ENCODE measurements at places on chromosomes 5 and 9.

DNA sequence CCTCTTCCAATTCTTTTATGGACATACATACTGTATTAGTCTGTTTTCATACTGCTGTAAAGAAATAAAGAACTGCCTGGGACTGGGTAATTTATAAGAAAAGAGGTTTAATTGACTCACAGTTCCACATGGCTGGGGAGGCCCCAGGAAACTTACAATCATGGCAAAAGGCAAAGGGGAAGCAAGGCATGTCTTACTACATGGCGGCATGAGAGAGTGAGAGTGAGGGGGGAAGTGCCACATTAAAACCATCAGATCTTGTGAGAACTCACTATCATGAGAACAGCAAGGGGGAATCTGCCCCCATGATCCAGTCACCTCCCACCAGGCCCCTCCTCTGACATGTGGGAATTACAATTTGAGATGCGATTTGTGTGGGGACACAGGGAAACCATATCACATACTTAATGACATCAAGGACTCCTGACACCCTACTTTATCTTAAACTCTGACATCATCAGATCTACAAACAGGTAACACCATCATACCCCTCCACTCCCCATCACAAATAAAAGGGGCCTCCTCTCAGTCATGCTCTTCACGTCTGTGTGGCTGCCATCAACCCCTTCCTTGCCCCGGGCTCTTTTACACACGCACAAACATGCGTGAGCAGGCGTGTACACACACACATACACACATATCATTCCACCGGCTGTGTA is 9.7 kb downstream of the ANKRD33B start:
- DNase-seq = no peak

DNA sequence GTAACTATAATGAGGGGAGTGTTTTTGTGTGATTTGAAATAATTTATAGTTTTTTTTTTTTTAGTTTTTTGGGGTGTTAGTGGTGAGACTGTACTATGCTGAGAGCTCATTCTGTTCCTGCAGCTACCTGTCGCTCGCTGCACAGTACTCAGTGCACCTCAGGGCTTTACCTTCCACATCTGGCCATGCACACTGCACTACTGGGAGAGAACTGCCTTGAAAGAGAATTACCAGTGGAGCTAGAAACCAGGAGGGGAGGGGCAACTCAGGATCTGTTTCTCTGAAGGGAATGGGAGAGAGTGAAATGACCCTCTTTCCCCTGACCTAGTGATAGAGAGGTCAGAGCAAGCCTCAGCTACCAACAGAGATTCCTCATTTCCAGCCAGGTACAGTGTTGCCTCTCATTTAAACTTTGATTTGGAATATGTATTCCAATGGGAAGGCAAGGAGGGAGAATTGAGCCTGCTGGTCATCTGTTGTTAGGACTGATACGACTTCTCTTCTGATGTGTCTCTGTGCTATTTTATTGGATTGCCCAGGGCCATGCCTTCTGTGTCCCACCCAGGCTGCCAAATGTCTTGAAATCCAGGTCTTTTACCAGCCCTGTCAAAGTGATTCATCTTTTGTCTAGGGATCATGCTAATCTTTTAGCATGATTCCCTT is 8.9 kb downstream of the ATG10 start:
- no peak for DNase-seq

DNA sequence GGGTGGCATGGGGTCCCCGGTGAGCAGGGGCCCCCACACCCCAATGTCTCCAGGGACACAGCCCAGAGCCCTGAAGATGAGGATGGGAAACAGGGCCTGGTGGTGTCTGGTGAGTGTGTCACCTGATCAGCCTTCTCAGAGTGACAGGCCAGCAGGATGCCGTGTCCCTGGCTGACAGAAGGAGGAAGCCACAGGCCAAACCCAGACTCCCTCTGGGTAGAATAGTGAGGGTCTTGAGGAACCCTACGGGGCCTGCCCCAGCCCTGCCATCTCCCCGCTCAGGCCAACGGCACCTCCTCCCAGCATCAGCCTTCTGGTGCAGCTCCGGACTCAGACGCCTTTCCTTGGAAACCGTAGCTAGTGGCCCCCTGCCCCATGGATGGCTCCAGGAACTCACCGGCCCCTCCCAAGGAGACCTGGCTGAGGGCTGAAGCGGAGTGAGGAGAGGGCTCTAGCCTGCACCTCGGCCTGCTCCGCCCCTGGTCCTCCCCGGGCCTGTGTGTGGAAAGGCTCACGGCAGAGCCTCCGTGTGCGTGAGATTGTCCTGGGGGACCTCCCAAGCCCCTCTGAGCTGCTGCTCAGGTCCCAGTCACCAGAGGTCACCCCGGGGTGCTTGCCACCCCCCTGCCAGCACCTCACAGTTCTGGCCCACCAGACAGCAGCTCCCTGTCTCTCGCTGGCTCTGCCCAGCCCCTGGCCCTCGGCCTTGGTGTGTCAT is 6.0 kb downstream of the RALGDS start:
- no peak for DNase-seq

DNA sequence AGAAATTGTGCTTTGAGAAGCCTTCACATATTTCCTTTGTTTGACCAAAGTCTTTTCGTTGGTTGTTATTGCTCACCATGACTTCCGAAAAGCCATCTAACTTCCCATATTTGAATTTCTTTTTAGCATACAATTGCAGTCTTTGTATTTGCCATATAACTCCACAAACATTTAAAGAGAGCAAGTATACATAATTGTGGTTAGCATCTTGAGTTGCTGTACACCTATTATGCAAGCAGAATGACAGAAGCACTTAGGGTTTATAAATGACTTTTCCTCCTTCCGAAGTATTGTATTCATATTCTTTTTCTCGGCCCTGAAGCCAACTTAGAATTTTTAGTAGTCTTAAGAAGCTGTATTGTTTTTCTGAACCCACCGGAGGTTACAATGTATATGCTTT is 250.4 kb downstream of the RFK start:
- no peak for DNase-seq

- no peak for DNase-seq
These were observed 195.3 kb downstream of the CNTLN start for GRCh38 chr9:17330097-17330496.

- DNase-seq = peak; percentile 94
These were observed 1.5 kb upstream of the OLFM1 start for GRCh38 chr9:135085830-135086546.

DNA sequence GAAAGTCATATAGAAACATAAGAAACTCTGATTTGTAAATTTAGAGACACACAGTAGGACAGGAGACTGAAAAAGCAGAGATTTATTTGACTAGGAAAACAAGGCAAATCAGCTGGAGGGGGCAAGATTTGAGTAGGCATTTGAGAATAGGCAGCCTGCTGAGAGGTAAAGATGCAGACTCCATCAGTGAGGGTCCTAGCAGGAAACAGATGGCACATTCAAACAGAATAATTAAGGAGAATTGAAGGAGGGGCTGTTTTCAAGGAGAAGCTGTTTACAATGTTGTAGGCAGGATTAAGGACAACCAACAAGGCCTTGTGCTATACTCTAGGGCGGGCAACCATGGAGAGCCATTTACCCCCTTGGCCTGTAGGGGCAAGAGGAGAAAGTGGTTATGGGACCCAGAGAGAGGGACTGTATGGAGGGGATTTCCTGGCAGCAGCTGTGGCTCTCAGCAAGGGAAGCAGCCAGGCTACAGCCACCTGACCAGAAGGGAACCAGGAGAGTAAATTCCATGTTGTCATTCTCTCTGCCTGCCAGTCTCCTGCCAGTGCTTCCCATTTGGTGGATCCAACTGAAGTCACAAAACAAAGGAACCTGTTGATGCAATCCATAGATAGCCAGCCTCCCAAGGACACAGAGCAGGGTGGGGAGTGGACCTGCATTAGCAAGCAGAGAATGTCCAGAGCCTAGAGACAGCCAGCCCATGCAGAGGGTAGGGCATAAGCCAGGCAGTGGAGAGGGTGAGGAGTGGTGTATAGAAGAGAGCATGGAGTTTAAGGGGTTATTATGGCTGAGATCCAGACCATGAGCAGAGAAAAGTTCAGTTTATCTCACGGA is 38.2 kb downstream of the PAPPA start:
- DNase-seq = no peak

GRCh38 chr9:116450378-116451139 is 236.5 kb upstream of the TRIM32 start:
- no peak for DNase-seq

DNA sequence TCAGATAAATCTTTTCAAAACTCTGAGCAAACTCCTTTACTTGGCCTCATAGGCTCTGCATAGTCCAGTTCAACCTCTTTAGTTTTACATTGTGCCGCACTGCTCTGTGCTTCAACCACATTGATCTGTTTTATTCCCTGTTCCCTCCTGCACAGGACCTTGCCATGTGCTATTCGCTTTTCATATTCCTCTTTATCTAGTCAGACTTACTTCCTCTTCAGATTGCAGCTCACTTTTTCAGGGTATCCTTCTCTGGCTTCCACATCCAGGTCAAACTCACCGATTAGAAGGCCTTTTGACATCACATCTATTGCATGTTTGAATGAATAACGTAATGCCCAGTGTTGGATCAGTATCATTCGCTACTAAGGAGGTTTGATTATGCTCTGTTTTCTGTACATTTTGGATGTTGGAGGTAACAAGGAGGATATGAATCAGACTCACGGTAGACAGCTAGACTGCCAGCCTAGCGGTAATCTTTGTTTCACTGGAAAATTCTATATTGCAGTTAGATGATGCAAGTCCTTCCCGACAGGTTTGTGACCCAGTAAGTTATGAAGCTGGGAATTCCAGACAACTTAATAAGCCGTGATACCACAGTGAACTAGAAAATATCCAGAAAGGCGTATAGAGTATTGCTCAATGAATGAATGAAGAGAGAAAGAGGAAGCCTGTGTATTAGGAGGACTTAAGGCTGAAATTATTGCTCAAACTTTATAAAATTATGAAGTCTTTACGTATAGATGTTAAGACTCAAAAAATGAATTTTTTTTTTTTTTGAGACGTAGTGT is 65.7 kb downstream of the IQGAP2 start:
- DNase-seq = no peak

- no peak for DNase-seq
These were observed 127.0 kb downstream of the GNA14 start for GRCh38 chr9:77521091-77521490.

DNA sequence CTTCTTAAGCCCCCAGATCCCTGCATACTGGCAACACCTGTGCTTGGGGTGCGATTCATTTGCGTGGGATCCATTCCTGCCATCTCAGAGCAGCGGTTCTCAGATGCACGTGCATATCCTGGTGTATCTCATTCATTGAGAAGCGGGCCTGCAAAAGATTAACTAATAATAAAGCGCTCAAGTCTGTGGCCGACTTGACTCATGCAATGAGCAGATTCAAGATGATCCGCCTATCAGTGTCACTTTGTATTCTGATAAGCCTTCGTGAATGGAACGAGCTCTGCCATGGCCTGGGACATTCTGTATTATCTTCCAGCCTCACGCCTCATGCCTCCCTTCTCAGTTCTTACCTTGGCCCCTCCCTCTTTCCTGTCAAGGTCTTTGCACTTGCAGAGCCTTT is 22.3 kb downstream of the C1QTNF2 start:
- DNase-seq = no peak

DNA sequence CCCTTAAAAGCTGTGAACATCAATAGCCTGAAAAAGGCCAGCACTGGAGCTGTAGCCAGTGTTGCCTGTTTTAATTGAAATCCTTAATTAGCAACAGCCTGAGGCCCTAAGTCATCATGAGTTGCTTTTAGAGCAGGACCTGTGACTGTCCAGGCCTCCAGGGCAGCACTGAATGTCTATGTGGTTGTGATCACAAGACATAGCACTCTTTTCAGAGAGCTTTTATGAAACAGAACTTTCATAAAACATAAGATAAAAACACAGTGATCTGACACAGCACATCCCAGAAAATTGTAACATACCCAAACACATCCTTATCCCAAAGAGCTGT is 85.5 kb upstream of the MYO10 start:
- DNase-seq = no peak

DNA sequence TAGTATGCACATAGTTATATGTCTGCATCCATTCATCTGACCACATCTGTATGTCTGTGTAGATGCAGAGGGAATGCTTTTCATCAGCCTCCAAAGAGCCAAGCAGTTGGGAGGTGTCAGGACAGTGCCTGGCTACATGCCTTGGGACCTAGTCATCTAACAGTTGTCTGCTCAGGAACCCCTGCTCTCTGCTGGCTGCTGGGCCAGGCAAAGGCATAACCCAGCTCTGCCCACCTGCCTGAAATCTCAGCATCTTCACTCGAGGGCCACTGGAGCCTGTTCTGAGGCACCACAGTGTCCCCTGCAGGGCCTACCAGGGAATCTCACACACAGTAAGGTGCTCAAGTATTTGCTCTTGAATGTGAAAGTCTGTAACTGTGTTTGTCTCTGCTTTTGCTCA is 3.7 kb downstream of the C9orf50 start:
- DNase-seq = no peak

DNA sequence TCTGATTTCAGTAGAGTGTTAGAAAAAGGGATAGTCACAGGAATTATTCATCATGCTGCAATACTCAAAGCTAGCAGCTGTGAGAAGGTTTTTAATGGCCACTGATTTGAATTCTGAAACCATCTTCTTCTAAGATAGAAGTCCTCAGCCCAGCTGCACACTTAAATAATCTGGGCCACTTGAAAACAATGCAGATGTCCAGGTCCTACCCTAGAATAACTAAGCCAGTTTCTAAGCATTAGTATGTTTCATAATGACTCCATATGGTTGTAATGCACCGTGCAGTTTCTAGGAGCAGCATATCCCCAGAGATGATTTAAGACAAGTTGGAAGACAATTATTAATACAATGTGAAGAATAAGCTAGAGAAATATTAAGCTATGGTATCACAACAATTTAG is 159.9 kb upstream of the FBXL17 start:
- DNase-seq = no peak

DNA sequence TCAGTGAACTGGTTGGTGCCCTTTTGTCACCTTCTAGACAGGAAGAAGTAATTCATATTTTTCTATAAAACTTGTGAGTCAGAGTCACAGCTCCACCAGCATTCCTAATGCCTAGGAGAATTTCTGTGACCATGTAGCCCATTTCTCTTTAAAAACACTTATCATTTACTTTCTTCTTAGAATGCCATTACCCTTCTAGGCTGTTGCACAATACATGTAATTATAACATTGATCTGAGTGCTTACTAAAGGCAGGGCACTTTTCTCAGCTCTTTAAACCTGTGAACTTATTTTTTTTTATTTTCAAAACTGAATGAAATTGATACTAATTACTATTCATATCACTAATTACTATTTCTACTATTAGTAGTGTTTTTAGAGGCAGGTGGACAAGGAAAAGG is 373.7 kb downstream of the TLE4 start:
- no peak for DNase-seq

GRCh38 chr5:140881889-140882590 is at the start of gene PCDHA13:
Gene PCDHA13, plus strand, starts transcription at chr5:140882124. Its CDS starts 145 bp downstream, at chr5:140882269.
- no peak for DNase-seq

DNA sequence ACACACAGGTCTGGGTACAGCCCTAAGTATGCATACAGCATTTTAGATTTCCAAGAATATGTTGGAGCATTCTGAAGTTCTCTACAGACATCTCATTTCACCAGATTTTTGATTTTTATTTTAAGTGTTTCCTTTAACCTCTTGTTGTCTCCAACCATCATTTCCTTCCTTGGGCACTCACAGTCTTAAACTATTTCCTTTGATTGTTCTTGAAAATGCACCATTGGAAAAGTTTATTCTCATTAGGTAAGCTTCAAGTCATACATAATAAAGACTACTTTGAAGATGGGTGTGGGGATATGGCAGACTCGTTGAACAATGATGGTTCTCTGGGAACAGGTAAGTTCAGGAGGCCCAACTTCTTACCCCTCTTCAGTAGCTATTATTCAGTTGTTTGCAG is 1174.6 kb downstream of the CDH12 start:
- DNase-seq = no peak

GRCh38 chr5:10036136-10036815 is 213.4 kb downstream of the ATPSCKMT start:
- DNase-seq = no peak

GRCh38 chr5:137022725-137023124 is 476.4 kb downstream of the SPOCK1 start:
- no peak for DNase-seq
